ENCODE measurements at places on chromosomes 16 and 17. TPM values are rescaled to one million over a fixed set of nuclear protein-coding genes. Genes with fewer than 3 reads are reported as not detected.

The CDRT15L2 gene
- total RNA-seq, result not detected

DNA sequence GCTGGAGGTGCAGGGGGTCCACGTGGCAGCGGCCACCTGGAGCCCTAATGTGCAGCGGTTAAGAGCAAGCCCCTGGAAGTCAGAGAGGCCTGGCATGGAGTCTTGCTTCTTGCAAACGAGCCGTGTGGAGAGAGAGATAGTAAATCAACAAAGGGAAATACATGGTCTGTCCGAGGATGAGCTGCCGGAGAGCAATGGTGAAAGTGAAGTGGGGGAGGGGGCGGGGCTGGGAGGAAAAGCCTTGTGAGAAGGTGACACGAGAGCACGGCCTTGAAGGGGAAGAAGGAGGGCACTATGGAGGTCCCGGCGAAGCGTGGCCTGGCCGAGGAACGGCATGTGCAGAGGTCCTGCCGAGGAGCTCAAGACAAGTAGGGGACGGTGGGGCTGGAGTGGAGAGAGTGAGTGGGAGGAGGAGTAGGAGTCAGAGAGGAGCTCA lies 6.0 kb upstream of the SERPINF1 start:
- no peak overlapping the region for H3K27ac ChIP-seq
- H3K4me3 ChIP-seq, result no peak overlapping the region
- no peaks in the 10 kb centered on the region for H3K27me3 ChIP-seq
- H3K4me1 ChIP-seq, result no peaks in the 10 kb centered on the region
- H3K36me3 ChIP-seq, result no peaks in the 10 kb centered on the region

The NRN1L gene
- total RNA-seq, result not detected

DNA sequence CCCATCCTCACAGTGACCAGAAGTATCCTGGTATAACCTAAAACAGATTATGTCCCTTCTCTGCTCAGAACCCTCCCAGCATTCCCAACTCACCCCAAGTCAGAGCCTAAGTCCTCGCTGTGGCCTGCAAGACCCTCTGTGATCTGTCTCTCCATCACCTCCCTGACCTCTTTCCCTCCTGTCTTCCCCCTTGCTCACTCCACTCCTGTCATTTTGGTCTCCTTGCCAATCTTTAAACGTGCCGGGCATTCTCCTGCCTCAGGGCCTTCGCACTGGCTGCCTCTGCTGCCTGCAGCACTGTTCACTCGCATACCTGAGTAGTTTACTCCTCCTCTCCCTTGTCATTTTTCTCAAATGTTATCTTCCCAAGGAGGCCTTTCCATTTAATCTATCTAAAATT lies 97.7 kb downstream of the GSG1L start:
- H3K27me3 ChIP-seq, result no peaks in the 10 kb centered on the region
- no peak overlapping the region for H3K27ac ChIP-seq

The TSNAXIP1 gene
- 8.5 TPM for total RNA-seq

DNA sequence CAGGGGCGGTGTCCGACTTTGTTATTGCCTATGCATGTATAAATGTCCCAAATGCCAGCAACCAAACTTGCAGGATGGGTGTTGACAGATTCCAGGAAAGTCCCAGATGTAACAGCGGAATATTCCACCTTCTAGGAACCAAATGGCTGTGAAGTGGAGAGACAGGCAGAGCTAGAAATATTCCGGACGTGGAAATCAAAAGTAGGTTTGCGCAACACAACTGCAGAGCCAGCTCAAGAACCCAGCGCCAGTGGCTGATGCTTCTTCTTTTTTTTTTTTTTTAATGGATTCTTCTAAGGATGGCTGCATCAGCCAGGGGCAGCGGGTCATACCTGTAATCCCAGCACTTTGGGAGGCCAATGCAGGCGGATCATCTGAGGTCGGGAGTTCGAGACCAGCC lies 601.7 kb downstream of the MAF start:
- no peak overlapping the region for H3K4me3 ChIP-seq
- peaks cover 2% of the 10 kb centered on the region for H3K4me1 ChIP-seq
- H3K27ac ChIP-seq, result no peak overlapping the region
- DNase-seq, result no peak

GRCh38 chr17:18968345-18968744 lies 16.4 kb downstream of the SLC5A10 start:
- DNase-seq, result no peak
- H3K27me3 ChIP-seq, result no peaks in the 10 kb centered on the region
- H3K4me1 ChIP-seq, result peaks cover 11% of the 10 kb centered on the region
- H3K27ac ChIP-seq, result no peak overlapping the region
- no peaks in the 10 kb centered on the region for H3K36me3 ChIP-seq

GRCh38 chr17:50959341-50959740 lies 93.2 kb upstream of the TOB1 start:
- H3K27me3 ChIP-seq, result no peaks in the 10 kb centered on the region
- H3K27ac ChIP-seq, result no peak overlapping the region
- H3K4me3 ChIP-seq, result no peak overlapping the region
- DNase-seq, result no peak
- peaks cover 12% of the 10 kb centered on the region for H3K4me1 ChIP-seq
- H3K36me3 ChIP-seq, result no peaks in the 10 kb centered on the region

GRCh38 chr17:55301521-55302406 lies 37.0 kb downstream of the HLF start:
- no peak overlapping the region for H3K27ac ChIP-seq
- no peak overlapping the region for H3K4me3 ChIP-seq
- no peak for DNase-seq

GRCh38 chr17:29929006-29929532 lies 959 bp downstream of the SSH2 start:
- no peak for DNase-seq
- peak overlapping the region; percentile 73 for H3K4me3 ChIP-seq
- no peaks in the 10 kb centered on the region for H3K36me3 ChIP-seq
- no peaks in the 10 kb centered on the region for H3K27me3 ChIP-seq

DNA sequence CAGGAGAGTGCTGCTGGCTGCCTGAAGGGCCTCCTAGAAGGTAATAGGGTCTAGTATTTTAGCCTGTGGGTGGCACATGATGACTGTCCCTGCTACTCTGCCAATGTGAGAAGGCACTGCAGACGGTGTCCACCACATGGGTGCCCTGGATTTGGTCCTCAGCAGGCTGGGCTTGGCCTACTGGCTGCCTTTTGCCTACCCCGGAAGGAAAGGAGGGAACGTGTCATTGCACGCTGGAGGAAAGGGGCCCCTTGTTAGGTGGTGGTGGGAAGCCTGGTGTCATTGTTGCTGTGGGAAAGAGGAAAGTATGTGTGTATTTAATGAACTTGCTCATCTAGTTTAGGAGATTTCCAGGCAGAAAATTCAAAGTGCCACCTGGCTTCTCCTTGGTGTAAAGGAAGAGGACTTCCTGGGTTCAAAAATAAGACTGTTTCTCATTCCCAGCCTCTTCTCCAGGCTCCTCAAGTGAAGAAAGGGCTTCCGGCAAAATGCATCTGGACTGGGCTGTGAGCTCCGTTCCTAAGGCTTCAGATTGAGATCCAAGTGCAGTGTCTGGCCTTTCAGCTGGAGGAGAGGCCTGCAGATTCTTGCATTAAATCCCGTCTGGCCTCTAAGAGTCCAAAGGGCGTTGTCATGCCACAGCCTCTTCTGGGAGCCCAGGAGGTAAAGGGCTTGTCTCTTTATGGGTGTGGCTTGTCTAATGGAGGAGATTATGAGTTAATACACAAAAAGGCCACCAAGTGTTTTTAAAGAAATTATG lies 55.1 kb downstream of the RPTOR start:
- no peak overlapping the region for H3K4me3 ChIP-seq
- no peaks in the 10 kb centered on the region for H3K27me3 ChIP-seq
- no peak overlapping the region for H3K27ac ChIP-seq
- no peak for DNase-seq

The NEUROD2 gene
- not detected for total RNA-seq

- H3K4me3 ChIP-seq, result peak overlapping the region; percentile 45
- H3K27me3 ChIP-seq, result no peaks in the 10 kb centered on the region
- H3K27ac ChIP-seq, result no peak overlapping the region
- DNase-seq, result no peak
- H3K36me3 ChIP-seq, result no peaks in the 10 kb centered on the region
- H3K4me1 ChIP-seq, result no peaks in the 10 kb centered on the region
These were observed 10.5 kb downstream of the NXN start for GRCh38 chr17:968812-969730.

The HOXB8 gene
- 1.4 TPM for total RNA-seq

GRCh38 chr16:58418601-58419000 lies 26.3 kb downstream of the GINS3 start:
- no peak overlapping the region for H3K27ac ChIP-seq
- DNase-seq, result no peak
- no peaks in the 10 kb centered on the region for H3K27me3 ChIP-seq
- H3K4me1 ChIP-seq, result no peaks in the 10 kb centered on the region
- H3K4me3 ChIP-seq, result no peak overlapping the region

DNA sequence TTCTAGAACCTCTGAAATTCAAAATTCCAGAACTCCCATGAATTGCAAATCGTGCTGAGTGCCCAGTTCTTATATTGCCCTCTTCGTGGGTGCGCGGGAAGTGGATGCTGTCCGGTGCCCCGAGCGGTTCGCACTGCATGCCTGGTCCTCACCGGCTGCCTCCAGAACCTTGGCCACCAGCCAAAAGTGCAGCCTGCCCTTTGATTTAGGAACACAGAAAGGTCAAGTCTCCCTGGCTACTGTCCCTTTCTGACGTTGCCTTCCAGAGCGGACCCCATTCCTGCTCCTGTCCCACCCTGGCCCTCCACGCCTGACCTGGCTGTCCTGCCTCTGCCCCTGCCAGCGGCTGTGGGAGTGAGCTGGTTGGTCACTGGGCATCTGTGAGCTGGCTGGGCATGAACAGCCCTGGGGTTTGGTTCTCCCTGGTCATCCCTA lies 9.7 kb downstream of the NEUROD2 start:
- H3K4me3 ChIP-seq, result no peak overlapping the region
- H3K27ac ChIP-seq, result no peak overlapping the region
- H3K4me1 ChIP-seq, result peaks cover 21% of the 10 kb centered on the region
- no peak for DNase-seq
- H3K27me3 ChIP-seq, result peaks cover 41% of the 10 kb centered on the region

DNA sequence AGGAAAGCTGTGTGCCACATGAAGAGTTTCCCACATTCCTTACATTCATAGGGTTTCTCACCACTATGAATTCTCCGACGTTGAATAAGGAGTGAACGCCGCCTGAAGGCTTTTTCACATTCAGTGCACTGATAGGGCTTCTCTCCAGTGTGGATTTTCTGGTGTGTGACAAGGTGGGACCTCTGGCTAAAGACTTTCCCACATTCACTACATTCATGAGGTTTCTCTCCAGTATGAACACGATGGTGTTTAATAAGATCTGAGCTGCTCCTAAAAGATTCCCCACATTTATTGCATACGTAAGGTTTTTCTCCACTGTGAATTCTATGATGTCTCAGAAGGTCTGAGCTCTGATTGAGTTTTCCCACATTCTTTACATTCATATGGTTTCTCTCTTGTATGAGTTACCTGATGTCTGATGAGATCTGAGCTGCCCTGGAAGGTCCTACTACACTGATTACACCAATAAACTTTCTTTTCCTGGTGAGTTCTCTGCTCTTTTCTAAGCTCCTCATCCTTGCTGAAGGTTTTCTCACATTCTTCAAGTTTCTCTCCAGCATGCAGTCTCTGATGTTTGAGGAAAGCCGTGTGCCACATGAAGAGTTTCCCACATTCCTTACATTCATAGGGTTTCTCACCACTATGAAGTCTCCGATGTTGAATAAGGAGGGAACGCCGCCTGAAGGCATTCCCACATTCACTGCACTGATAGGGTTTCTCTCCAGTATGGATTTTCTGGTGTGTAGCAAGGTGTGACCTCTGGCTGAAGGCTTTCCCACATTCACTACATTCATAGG lies 10.0 kb downstream of the ZNF594 start:
- DNase-seq, result no peak
- peak overlapping the region; percentile 10 for H3K4me3 ChIP-seq
- no peak overlapping the region for H3K27ac ChIP-seq
- H3K4me1 ChIP-seq, result no peaks in the 10 kb centered on the region
- H3K27me3 ChIP-seq, result no peaks in the 10 kb centered on the region
- H3K36me3 ChIP-seq, result peaks cover 6% of the 10 kb centered on the region

DNA sequence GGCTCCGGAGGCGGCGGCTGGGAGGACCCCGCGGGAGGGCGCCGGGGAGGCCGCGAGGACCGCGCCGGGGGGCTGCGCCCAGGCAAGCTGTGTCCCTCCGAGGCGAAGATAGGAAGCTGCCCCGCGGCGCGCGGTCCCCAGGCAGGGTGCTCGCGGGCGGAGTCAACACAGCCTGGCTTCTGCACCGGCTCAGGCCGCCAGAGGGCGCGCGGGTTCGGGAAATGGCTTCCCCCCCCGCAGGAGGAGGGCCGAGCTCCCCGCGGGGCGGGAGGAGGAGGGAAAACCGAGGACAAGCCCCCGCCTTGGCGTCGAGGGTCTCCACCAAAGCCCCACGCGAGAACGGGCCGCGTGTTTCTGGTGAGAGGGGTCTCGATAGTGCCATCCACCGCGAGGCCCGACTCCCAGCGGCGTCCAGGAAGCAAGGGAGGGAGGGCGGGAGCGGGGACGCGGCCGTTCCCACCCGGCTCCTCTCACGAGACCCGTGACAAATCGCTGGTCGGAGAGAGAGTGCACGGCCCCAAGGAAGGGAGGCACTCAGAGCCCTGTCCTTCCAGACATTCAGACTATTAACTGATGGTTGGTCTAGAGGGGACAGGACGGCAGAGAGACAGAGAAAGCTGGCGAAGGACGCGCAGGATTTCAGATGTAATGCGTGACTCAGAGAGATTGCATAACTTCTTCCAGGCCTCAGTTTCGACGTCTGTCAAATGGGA lies 64.4 kb upstream of the DNAJA2 start:
- no peaks in the 10 kb centered on the region for H3K36me3 ChIP-seq
- DNase-seq, result peak; percentile 52
- peaks cover 3% of the 10 kb centered on the region for H3K4me1 ChIP-seq

- no peaks in the 10 kb centered on the region for H3K27me3 ChIP-seq
- H3K27ac ChIP-seq, result no peak overlapping the region
- no peaks in the 10 kb centered on the region for H3K4me1 ChIP-seq
- H3K4me3 ChIP-seq, result no peak overlapping the region
- H3K36me3 ChIP-seq, result no peaks in the 10 kb centered on the region
These were observed 100.2 kb upstream of the FOXF1 start for GRCh38 chr16:86410081-86410480.

DNA sequence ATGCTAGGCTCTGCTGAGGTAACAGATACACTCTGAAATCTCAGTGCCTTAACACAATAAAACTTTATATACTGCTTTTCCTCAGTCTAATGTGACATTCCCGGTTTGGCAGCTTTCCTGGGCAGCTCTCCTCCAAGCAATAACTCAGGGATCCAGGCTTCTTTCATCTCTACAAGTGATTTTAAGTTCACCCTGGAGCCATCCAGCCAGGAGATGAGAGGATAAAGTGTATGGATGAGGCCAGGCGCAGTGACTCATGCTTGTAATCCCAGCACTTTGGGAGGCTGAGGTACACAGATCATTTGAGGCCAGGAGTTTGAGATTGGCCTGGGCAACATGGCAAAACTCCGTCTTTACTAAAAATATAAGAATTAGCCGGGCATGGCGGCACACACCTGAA lies 147.2 kb downstream of the UTP18 start:
- no peak overlapping the region for H3K4me3 ChIP-seq
- no peak overlapping the region for H3K27ac ChIP-seq
- H3K27me3 ChIP-seq, result no peaks in the 10 kb centered on the region
- DNase-seq, result no peak

GRCh38 chr17:4998027-4998731 lies 429 bp downstream of the KIF1C start:
- peaks cover 21% of the 10 kb centered on the region for H3K36me3 ChIP-seq
- no peak for DNase-seq
- H3K27me3 ChIP-seq, result no peaks in the 10 kb centered on the region
- H3K4me1 ChIP-seq, result peaks cover 32% of the 10 kb centered on the region
- H3K27ac ChIP-seq, result peak overlapping the region; percentile 95

The ABCC6 gene
- 0.41 TPM for total RNA-seq
